ENCODE measurements at places on chromosomes 12 and 14.

- DNase-seq = no peak
These were observed 69.9 kb downstream of the WIF1 start for GRCh38 chr12:65051218-65051617.

- no peak for DNase-seq
These were observed 112.8 kb downstream of the DUSP6 start for GRCh38 chr12:89239534-89239933.

- no peak for DNase-seq
These were observed 103.0 kb downstream of the VCPKMT start for GRCh38 chr14:50013198-50013918.

DNA sequence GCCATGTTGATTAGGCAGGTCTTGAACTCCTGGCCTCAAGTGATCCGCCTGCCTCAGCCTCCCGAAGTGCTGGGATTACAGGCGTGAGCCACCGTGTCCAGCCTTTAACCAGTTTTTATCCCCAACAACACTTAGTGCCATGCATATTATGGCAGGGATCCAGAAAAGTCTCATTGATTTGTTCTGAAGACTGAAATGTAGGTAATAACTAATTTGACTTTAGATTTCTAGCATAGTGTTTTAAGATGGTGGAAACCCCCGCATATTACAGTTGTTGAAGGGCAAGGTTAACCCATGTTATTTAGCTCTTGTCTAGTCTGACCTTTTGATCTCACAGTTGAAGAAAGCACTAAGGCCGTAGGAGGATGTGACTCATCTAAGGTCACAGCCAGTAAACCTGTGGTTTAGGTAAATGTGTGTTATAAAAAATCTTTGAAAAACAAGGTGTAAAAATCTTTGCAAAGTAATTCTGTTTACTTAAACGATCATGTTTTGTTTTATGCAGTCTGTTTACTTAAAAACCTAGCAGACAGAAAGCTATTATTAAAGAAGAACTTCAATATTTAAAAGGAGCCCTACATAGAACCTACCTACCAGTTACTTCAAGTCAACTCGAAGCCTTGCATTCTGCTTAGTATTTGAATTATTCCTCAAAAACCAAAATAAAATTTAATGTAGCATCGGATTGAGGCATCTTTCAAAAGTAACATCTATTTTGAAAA is 24.8 kb downstream of the BICDL1 start:
- peak; percentile 7 for DNase-seq

- no peak for DNase-seq
These were observed 187.7 kb downstream of the NTF3 start for GRCh38 chr12:5619628-5620027.

DNA sequence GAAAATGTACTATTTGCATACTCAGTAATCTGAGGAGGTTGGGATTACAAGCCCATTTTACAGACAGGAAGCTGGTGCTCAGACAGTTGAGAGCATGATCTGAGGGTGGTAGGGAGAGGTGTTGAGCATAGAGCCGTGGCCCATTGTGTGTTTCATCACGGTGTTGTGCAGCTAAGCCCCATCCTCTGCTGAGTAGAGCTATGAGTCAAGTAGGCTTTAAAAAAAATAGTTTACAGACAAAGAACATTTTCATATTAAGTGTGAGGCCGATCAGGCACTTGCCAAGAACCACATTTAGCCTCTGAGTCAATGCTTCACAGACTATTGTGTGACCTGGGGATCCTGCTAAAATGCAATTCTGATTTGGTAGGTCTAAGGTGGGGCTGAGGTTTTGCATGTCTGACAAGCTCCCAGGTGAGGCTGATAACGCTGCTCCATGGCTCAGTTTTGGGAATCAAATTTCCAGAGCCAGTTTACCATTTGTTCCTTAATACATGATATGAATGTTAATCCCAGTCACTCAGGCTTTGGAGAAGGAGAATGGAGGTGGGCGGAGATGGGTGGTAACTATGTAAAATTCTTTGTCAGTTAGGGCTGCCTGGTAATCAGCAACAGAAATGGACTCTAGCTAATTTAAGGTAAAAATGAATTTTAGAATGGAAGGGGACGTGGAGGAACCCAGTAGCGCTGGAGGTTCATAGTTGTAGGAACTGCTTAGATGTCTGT is 22.2 kb downstream of the ZNF664 start:
- DNase-seq = no peak

DNA sequence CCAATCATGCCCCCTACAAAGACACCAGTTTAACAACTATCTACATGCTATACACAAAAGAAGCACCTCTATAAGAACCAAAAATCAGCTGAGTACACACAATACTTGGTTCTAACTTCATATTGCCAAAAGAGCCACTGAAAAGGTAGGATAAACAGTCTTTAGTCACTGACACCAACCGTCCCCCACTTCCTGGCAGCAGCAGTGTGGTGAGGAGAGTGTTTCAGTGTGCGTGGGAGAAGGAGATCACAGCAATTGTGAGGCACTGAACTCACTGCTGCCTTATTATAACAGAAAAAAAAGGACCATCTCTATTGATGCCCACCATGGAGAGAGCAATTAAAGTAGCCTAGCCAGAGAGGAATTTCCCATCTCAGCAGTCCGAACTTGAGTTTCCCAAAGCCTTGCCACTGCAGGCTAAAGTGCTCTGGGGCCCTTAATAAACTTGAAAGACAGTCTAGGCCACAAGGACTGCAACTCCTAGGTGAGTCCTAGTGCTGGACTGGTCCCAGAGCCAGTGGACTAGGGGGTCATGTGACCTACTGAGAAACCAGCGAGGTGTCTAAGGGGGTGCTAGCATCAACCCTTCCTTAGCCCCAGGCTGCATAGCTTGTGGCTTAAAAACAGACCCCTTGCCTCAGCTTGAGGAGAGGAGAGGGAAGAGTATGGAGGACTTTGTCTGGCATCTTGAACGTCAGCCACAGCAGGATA is 37.1 kb upstream of the LMNTD1 start:
- DNase-seq = no peak

- peak; percentile 80 for DNase-seq
These were observed 8.6 kb downstream of the SLC38A6 start for GRCh38 chr14:60989599-60989998.

- DNase-seq = no peak
These were observed 7.9 kb downstream of the EIF2B2 start for GRCh38 chr14:75010472-75011093.

DNA sequence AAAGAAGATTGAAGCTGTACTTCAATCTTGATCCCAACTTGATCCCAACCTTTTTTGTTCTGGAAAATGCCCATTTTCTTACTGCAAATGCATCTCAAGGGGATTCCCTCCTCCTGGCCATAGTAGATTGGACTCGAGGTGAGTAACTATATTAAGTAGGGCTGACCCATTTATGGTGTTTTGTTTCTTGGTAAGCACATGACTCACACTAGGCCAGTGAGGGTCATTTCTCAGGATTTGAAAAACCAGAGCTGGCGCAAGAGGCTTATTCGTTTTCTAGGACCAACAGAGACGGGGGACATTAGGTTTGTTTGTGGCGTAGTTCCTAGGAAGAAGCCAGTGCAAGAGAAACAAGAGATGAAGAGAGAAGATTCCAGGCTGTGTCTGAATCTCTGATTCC is 51.4 kb downstream of the MRPL42 start:
- DNase-seq = no peak

DNA sequence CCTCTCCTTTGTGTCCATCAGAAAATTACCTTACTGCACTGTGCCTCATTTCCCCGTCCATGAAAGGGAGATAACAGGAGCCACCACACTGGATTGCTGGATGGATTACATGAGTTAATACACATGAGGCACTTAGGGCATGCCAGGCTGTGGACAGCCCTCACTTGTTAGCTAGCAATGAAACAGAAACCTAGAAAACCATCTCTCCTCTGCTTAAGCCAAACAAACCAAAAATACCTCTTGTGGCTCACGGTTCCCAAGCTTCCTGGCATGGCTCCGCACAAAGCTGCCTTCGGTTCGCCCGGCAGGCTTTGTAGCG is 660 bp upstream of the HCFC2 start:
- peak; percentile 30 for DNase-seq

DNA sequence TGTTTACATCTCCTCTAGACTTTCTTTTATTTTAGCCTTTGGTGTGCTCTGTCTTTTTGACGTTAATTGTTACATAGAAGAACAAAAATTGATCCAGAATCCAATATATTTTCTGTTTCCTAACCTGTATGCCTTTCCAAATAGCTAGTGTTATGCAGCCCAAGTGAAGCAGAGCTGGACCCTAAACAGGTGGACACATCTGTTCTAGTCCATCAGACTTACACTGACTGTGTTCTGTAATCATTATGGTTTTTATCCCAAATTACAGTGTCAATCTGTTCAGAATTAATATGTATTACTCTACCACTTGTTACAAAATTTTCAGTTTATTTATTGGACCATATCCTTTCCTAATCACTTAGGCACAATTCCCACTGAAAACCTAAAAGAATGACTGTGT is 176.8 kb upstream of the FOXG1 start:
- no peak for DNase-seq

GRCh38 chr12:115918763-115919162 is 358.7 kb downstream of the MED13L start:
- no peak for DNase-seq

- DNase-seq = no peak
These were observed 9.2 kb downstream of the NDUFA12 start for GRCh38 chr12:94994312-94994711.

- DNase-seq = no peak
These were observed 21.4 kb upstream of the C12orf42 start for GRCh38 chr12:103517161-103517560.

DNA sequence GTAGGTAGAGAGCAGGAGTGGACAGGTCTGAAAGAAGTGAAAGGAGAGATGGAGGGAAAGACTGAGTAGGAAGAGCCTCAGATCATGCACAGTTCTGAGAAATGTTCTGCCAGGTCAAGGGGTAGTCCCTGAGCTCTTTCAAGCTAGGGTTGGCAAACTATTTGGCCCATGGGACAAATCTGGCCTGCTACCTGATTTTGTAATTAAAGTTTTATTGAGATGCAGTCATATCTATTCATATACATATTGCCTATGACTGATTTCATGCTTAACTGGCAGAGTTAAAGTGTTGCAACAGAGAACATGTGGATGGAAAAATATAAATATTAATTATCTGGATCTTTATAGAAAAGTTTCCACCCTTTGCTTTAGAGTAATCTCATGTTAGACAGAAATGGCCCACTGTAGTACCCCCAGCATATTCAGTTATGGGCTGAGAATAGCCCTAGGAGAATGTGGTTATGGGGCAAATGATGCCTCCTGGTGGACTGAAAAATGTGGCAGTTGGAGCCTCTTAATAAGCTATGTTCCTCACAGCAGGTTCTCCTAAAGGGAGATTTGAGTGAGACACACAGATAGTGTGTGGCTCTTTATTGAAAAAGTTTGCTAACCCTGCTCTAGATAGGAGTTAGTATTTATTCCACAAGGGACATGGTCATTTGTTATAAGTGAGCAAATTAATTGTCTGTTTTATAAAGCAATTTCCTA is 476.9 kb downstream of the LRIG3 start:
- peak; percentile 16 for DNase-seq

GRCh38 chr12:92297932-92298696 is 152.5 kb upstream of the BTG1 start:
- peak; percentile 83 for DNase-seq

DNA sequence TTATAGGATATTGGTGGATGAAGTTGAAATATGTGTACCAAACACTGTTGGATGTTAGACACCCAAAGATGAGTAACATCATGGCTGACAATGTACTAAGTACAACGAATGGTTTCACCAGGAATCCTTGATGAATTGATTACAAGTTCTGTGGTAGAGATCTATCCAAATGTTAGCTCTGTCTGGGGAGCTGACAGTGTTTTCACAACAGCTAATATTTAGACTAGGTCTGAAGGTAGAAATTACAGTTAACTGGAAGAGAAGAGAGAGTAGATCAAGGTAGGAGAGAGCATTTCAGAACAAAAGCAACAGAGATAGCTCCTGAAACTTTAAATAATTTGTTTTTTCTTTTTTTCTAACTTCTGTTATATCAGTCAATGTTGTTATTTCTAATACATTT is 44.9 kb downstream of the DERA start:
- DNase-seq = no peak

GRCh38 chr12:65827827-65828231 is 3.5 kb downstream of the HMGA2 start:
- DNase-seq = no peak

DNA sequence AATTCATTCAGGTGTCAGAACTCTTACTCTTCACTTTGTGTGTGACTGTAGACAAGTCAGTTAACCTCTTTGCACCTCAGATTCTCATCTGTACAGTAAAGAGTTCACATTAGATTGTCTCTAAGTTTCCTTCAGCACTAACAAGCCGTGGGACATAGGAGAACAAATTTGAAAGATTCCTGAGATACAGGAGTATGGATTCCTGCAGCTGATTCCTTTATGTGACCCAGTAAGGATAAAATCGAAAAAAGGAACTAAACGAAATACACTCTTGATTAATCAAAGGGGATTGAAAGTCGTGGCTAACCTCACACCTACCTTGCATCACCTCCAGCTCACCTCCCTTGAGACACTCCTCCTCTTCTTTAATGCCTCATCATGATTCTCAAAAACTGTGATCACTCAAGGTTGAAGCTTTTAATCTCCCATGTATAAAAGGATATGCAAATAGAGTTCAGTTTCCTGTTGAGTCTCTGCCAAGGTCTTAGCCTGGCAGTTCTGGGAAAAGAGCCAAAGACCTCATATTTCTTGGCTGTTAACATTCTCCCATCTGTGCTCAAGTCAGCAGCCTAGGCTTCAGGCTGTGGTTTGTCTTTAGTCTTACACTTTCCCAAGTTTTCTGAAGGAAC is 156.6 kb downstream of the DAD1 start:
- DNase-seq = peak; percentile 77

- no peak for DNase-seq
These were observed 87.8 kb downstream of the DDX51 start for GRCh38 chr12:132056320-132056719.

Measured in MV-4-11 (cell line).